ENCODE measurements at places on chromosomes 3 and 15. TPM values are rescaled to one million over a fixed set of nuclear protein-coding genes. Genes with fewer than 3 reads are reported as not detected.

KIAA1143 gene
- 60.7 TPM for polyA plus RNA-seq

MCF2L2 gene
- 2.1 TPM for polyA plus RNA-seq

TLR9 gene
- polyA plus RNA-seq: 0.78 TPM

SHQ1 gene
- 22.6 TPM for polyA plus RNA-seq

CYP8B1 gene
- 0.27 TPM for polyA plus RNA-seq

LRRC49 gene
- 24.1 TPM for polyA plus RNA-seq

KLF15 gene
- 11.0 TPM for polyA plus RNA-seq

FILIP1L gene
- polyA plus RNA-seq: 13.0 TPM

C3orf85 gene
- 0.48 TPM for polyA plus RNA-seq

LRRK1 gene
- polyA plus RNA-seq: 2.4 TPM

CHRM5 gene
- polyA plus RNA-seq: 0.61 TPM

SKOR1 gene
- polyA plus RNA-seq: 0.28 TPM

PYGO1 gene
- polyA plus RNA-seq: 21.5 TPM

ARNT2 gene
- polyA plus RNA-seq: 31.8 TPM

C2CD4A gene
- polyA plus RNA-seq: 0.05 TPM

ANKRD34C gene
- not detected for polyA plus RNA-seq

ZIC4 gene
- polyA plus RNA-seq: not detected

PPP4R2 gene
- 88.1 TPM for polyA plus RNA-seq

RBP2 gene
- polyA plus RNA-seq: 0.26 TPM

B3GALNT1 gene
- polyA plus RNA-seq: 28.6 TPM

IL5RA gene
- 2.3 TPM for polyA plus RNA-seq

GTPBP8 gene
- 21.0 TPM for polyA plus RNA-seq

POLG gene
- 52.4 TPM for polyA plus RNA-seq

NRG4 gene
- 2.7 TPM for polyA plus RNA-seq

P2RY1 gene
- 14.7 TPM for polyA plus RNA-seq

IQCF5 gene
- polyA plus RNA-seq: not detected

OIP5 gene
- polyA plus RNA-seq: 12.2 TPM

TEX264 gene
- 35.8 TPM for polyA plus RNA-seq

LRTM1 gene
- not detected for polyA plus RNA-seq

IGSF10 gene
- 21.3 TPM for polyA plus RNA-seq

CKMT1A gene
- 0.49 TPM for polyA plus RNA-seq

STXBP5L gene
- polyA plus RNA-seq: 0.41 TPM

ZNF717 gene
- 17.7 TPM for polyA plus RNA-seq

CEP97 gene
- polyA plus RNA-seq: 21.2 TPM

ULK3 gene
- 37.7 TPM for polyA plus RNA-seq

CFAP92 gene
- polyA plus RNA-seq: 3.0 TPM

ACTR8 gene
- polyA plus RNA-seq: 48.4 TPM

SPINT1 gene
- polyA plus RNA-seq: 72.8 TPM

RUVBL1 gene
- 55.3 TPM for polyA plus RNA-seq

PCCB gene
- polyA plus RNA-seq: 36.6 TPM

UROC1 gene
- polyA plus RNA-seq: 0.11 TPM

GOLGA6L2 gene
- not detected for polyA plus RNA-seq

XYLB gene
- 5.8 TPM for polyA plus RNA-seq

CLEC3B gene
- 105 TPM for polyA plus RNA-seq

ISLR2 gene
- polyA plus RNA-seq: 6.3 TPM

PRSS50 gene
- 0.58 TPM for polyA plus RNA-seq

CDHR4 gene
- polyA plus RNA-seq: 3.2 TPM

ARRDC4 gene
- 16.1 TPM for polyA plus RNA-seq

GCSAM gene
- polyA plus RNA-seq: 2.4 TPM

STRA6 gene
- 6.3 TPM for polyA plus RNA-seq

SEMA6D gene
- 42.3 TPM for polyA plus RNA-seq

KLHL40 gene
- polyA plus RNA-seq: not detected

GCHFR gene
- polyA plus RNA-seq: 16.1 TPM

IGDCC3 gene
- polyA plus RNA-seq: 6.3 TPM

SEMA5B gene
- polyA plus RNA-seq: 6.2 TPM

USP13 gene
- polyA plus RNA-seq: 23.5 TPM

ABCC5 gene
- polyA plus RNA-seq: 64.0 TPM

AQR gene
- 42.2 TPM for polyA plus RNA-seq

IL1RAP gene
- 20.8 TPM for polyA plus RNA-seq

Measured in left lung (tissue), 14 donors.